ENCODE measurements at places on chromosomes 7 and 10.

- no peak for DNase-seq
Observed at GRCh38 chr7:18393465-18394118, 102.0 kb upstream of the HDAC9 start.

DNA sequence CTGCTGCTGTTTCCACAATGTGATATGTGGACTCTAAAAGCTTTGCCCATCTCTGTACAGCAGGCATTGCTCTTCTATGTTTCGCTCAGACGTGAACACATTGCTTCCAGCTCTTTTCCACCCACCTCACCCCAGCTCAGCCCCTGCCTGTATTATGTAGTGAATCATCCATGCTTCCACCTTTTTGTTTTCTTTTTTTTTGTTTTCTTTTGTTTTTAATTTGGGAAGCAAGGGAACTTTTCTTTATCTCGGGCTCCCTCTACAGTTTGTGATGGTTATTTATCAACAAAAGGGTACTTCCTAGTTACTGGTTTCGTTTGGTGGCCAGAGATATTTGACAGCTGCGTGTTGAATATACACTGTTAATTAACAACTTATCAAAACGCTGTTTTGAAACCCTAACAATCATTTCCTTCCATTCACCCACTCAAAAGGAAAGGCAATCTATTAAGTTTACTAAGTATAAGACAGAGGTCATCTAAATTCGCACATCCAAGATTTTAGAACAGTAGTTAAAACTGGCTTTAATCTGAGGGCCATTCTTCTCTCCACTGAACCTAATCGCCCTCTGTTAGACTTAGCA is 127.9 kb upstream of the STK17A start:
- no peak for DNase-seq

GRCh38 chr7:71342202-71342601 is 210.3 kb downstream of the GALNT17 start:
- DNase-seq, result no peak

DNA sequence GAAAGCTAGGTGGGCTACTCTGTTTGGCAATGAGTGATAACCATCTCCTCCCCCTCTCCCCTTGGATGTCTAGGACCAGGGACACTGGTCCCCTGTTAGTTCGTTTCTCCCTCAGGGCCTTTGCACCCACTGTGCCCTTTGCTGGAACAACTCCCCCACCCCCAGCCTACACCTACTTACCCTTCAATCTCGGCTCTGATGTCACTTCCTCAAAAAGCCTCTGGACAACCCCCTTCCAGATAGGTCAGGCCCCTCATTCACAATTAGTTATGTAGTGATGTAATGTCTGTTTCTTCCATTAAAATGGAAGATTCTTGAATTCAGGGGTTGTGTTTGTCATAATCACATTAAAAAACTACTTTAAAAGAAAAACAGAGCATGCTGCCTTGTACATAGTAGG is 152.9 kb downstream of the SNX10 start:
- no peak for DNase-seq

GRCh38 chr7:27901028-27901760 is 161.2 kb downstream of the TAX1BP1 start:
- no peak for DNase-seq

DNA sequence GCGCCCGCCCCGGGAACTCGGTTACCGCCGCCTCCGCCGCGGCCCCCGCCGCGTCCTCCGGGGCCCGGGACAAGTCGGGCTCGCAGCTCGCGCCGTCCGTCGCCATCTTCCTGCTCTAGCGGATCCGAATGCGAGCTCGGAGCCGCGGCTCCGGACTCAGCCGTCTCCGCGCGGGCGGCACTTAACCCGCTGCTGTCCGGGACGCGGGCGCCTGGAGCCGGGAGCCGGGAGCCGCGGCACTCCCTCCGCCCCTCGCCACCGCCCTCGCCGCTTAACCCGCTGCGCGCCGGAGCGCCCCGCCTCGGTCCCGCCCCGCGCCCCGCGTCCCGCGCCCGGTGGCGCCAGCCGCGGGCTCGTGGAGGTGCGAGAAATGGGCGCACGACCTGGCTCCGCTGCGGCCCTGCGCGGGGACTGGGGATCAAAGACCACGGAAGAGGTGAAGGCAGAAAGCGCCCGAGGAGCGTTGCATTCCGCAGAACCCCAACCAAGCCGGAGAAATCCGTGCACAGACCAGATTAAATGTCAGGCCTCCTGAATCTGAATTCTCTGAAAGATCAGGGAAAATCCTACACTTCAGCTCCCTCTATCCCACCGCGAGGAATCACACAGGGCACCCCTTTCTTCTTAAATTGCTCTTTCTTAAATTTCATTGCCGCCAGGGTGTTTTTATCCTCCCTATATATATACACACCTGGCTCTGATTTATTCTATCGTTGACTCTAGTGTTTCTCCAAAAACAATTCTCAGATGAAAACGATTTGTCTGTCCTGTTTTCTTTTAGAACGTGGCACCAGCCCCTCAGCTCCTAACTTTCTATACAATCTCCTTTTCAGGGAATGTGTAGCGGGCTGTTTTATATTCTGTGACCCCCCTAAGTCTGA is at the start of gene CTTNBP2:
CTTNBP2 (minus strand) TSS at position 132 of the 881 bp plus-strand sequence; CDS start at position 106, 26 bp downstream.
- DNase-seq, result peak; percentile 58

GRCh38 chr7:9945857-9946256 is 1027.8 kb upstream of the PHF14 start:
- no peak for DNase-seq

GRCh38 chr7:22627136-22627535 is 99.9 kb upstream of the IL6 start:
- DNase-seq, result no peak

DNA sequence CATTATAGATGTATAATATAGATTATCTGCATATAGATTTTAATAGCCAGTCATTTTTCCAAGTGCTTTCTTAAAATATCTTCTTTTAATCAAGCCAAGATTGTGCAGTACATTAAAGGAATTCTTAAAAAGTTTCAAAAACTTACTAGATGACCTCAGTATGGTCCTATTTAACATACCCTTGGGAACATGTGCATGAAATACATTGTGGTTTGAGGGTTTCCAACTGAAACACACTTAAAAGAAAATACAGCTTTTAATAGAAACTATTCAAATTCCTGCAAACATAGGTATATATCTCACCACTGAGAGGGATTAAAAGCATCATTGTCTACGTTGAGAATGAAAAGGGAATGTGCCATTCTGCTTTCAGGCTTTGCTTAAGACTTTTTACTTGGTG is 364.9 kb downstream of the SUGCT start:
- no peak for DNase-seq

GRCh38 chr7:113131367-113131766 is 13.0 kb upstream of the SMIM30 start:
- no peak for DNase-seq

DNA sequence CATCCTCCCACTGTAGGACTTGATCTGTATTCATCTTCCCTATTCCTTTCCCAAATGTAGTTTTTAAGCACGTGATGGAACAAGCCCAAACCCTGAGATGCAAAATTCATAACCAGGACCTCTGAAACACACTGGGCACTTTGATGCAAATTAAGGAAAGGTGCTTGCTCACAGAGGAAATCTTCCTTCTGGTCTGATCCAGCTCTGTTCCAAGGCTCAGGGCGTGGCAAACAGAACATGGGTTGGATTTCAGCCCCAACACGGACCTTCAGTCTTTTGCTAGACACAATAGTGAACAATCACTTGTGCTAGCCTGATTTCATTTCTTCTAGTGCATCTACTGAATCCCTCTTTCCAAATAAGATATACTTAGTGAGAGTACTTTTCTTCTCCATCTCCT is 27.9 kb downstream of the PON3 start:
- DNase-seq, result no peak

DNA sequence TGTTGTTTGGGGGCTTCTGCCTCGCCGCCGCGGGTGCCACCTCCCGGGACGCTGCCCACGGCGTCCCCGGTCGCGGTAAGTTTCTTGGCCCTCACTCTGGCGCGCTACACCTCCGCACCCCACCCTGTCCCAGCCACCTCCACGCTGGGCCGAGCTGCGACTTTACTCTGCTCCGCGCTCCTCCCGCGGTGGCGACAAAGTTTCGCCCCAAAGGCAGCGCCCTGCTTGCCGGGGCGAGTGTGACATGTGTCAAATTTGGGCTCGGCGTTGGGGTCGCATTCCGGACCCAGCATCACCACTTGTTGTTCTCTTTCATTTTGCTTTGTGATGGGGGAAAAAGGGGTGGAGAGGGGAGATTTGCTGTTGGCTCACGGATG is 167.7 kb upstream of the PPP1R3A start:
- DNase-seq, result peak; percentile 6

- peak; percentile 57 for DNase-seq
Observed at GRCh38 chr7:19224951-19225350, 79.7 kb upstream of the FERD3L start.

DNA sequence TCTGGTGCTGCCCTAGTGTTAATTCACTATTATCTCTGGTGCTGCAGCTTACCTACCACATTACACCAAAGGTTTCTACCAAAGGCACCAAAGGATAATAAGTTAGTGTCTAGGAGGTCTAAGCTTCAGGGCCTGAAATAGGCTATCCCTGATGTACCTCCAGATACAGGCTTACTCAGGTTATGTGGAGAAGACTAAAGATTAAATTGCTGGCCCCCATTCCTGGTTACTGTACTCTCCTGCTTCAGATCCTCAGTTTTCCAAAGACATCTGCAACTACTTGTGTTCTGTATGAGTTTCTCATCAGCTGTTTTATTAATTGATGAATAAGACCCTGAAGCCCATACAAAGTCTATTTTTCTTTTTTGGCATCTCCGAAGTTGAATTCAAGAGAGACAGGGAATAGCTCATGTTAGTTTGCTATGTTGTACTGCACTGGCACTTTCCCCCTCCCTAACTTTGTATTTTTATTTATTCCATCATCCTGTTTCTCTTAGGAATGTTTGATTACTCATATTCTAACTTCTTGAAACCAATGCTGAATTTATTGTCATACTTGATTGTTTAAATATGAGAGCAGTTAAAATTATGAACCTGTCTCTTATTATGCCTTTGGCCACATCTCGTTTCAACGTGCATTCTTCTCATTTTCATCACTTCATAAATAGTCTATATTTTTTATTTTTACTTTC is 85.9 kb downstream of the PON1 start:
- DNase-seq, result no peak

DNA sequence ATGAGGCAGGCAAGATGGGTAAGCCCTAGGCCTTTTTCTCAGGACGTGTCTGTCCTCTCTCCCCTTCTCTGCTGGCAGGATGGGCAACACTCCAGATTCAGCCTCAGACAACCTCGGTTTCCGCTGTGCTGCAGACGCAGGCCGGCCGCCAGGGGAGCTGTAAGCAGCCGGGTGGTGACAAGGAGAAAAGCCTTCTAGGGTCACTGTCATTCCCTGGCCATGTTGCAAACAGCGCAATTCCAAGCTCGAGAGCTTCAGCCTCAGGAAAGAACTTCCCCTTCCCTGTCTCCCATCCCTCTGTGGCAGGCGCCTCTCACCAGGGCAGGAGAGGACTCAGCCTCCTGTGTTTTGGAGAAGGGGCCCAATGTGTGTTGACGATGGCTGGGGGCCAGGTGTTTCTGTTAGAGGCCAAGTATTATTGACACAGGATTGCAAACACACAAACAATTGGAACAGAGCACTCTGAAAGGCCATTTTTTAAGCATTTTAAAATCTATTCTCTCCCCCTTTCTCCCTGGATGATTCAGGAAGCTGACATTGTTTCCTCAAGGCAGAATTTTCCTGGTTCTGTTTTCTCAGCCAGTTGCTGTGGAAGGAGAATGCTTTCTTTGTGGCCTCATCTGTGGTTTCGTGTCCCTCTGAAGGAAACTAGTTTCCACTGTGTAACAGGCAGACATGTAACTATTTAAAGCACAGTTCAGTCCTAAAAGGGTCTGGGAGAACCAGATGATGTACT is 13.1 kb downstream of the PHKG1 start:
- DNase-seq, result peak; percentile 94

DNA sequence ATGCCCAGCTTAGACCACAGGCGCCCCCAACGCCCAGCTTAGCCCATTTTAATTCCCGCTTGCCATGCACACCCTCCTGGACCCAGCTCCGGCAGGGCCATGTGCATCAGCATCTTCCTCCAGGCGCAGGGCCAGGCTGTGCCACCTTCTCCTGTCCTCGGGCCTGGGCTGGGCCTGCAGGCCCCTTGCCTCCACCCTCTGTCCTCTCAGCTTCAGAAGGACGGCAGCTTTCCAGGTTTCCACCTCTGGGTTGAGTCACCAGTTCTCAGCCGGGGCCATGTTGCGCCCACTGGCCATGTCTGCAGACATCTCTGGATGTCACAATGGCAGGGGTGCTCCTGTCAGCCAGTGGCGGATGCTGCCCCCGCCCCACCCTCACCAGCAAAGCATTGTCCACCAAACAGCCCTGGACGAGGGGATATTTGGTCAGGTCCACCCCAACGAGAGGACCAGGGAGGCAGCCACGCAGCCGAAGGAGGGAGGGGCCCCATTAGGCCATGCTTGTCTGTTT is 59.1 kb upstream of the NKX6-2 start:
- DNase-seq, result no peak

GRCh38 chr7:150435390-150436073 is 14.9 kb upstream of the GIMAP8 start:
- DNase-seq, result no peak

DNA sequence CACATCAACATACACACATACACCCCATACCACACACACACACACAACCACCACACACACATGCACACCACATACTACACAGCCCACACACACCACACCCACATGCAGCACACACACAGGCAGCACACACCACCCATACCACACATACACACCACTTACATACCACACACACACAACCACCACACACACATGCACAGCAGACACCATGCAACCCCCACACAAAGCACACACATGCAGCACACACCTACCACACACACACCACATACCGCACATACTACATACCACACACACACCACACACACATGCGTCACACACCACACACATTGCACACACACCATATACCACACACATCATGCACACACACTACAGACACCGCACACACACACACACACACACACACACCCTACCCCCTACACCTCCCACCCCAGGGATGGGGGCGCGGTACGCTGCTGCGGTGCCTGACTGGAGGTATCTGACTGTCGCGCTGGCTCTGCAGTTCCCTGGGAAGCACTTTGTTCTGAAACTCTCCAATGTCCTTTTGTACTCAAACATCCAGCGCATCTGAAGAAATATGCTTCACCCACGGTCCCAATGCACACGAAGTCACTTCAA is 5.4 kb upstream of the TRPV6 start:
- DNase-seq, result peak; percentile 13

GRCh38 chr7:66747881-66748511 is 7.5 kb downstream of the RABGEF1 start:
- no peak for DNase-seq

GRCh38 chr10:114285961-114286441 is 46.9 kb downstream of the VWA2 start:
- DNase-seq, result no peak

- no peak for DNase-seq
Observed at GRCh38 chr10:50312464-50313437, 61.4 kb upstream of the ASAH2 start.

DNA sequence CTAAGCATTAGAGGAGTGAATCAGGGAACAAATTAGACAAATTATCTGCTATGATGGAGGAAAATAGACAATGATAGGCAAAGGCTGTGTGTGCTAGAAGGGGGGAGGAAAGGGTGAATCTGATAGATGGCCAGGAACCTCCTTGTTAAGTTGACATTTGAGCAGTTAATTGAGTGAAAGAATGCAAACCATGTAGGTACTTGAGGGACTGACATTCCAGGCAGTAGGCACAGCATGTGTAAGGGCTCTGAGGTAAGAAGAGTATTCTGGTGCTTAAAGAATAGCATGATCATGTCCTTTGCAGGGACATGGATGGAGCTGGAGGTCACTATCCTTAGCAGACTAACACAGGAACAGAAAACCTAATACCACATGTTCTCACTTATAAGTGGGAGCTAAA is 48.6 kb upstream of the TES start:
- no peak for DNase-seq

Data from adrenal gland (tissue), 19 donors.